ENCODE measurements at places on chromosomes 11 and 22. TPM values are rescaled to one million over a fixed set of nuclear protein-coding genes. Genes with fewer than 3 reads are reported as not detected.

DNA sequence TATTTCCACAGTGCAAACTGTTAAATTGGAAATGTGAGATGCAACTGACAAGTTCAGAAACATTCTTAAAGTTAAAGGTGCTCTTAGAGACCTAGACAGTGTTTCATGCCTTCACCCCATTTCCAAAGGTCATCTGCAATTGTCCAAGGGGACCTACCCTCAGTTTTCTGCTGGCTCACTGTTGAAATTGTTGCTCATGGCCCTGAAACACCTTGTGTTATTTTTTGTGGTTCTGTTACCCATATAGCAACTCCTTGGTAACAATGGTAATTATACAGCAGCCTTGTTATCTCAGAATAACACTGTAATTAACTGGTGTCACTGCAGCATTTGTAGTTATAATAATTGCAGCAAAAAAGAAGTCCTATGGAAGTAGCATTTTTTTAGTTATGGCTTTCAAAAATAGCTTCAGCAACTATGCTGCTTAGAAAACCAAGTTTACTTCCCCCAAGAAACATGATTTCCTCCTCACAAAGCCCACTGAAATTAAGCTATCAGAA, 49.2 kb upstream of the CCDC34 start:
- H3K4me1 ChIP-seq = no peaks in the 10 kb centered on the region
- H3K27me3 ChIP-seq = peaks cover 2% of the 10 kb centered on the region
- H3K4me3 ChIP-seq = no peak overlapping the region
- DNase-seq = no peak
- H3K36me3 ChIP-seq = no peaks in the 10 kb centered on the region

GRCh38 chr11:85809863-85810262, 1.1 kb downstream of the SYTL2 start:
- peaks cover 23% of the 10 kb centered on the region for H3K4me1 ChIP-seq
- DNase-seq = peak; percentile 64
- H3K27ac ChIP-seq = peak overlapping the region; percentile 73
- no peaks in the 10 kb centered on the region for H3K36me3 ChIP-seq

GRCh38 chr11:68905421-68906360, 2.0 kb downstream of the IGHMBP2 start:
- H3K4me3 ChIP-seq = peak overlapping the region; percentile 96
- no peak for DNase-seq
- no peak overlapping the region for H3K27ac ChIP-seq
- H3K27me3 ChIP-seq = no peaks in the 10 kb centered on the region
- peaks cover 26% of the 10 kb centered on the region for H3K4me1 ChIP-seq

DNA sequence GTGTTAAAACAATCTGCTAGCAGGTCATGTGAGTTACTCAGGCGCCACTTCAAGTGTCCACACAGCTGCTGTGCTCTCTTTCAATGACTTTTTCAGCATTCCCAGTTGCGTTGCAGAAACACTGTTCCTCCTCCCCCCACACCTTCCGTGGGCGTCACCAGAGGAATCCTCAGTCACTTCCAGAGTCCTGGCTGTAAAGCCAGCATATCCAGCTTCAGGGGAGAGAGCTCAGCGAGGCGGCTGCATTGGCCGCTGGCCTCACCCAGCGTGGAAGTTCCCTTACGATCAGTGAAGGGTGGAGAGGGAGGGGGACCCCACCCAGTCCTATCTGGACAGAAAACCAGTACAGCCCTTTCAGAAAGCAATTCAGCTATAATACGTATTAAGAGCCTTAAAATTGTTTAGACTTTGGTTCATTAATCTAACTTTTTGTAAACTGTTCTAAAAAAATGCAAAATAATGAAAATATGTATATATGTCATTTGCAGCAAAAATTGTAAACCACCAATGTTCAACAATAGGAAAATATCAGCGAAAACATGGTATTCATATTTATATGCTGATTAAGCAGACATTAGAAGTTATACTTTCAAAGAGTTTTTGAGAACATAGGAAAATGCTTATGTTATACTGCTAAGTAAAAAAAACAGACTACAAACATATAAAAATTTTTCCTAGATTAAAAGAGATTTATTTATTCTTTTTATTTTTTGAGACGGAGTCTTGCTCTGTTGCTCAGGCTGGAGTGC, 2.8 kb upstream of the ANO9 start:
- H3K27ac ChIP-seq = no peak overlapping the region
- H3K4me1 ChIP-seq = peaks cover 16% of the 10 kb centered on the region
- DNase-seq = no peak
- no peak overlapping the region for H3K4me3 ChIP-seq
- no peaks in the 10 kb centered on the region for H3K27me3 ChIP-seq

Gene BID
- total RNA-seq = 19.9 TPM

Gene APOBEC3A
- total RNA-seq = not detected

DNA sequence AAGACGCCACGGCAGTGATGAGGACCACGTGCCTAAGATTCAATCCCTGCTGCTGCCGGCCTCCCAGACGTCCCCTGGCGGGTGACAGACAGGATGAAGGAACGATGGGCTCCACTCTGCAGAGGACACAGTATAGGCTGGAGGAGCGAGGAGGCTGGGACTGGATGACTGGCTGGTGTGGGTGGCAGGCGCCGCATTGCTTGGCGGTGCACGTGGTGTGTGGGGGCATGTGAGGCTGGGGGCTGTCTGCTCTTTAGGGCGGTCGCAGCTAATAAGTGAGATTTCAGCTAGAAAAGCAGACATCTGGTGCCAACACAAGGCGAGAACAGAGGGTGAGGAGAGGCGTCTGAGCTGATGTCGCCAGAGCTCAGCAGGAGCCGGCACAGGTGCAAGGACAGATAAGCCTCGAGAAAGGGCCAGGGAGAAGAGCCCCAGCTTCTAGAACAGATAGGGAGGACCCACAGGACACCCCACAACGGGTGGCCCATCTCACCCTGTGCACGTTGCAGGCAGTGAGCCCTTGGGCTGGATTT, 33.2 kb downstream of the TSPAN4 start:
- H3K4me3 ChIP-seq = no peak overlapping the region
- DNase-seq = no peak
- H3K27me3 ChIP-seq = no peaks in the 10 kb centered on the region
- H3K27ac ChIP-seq = no peak overlapping the region
- peaks cover 15% of the 10 kb centered on the region for H3K36me3 ChIP-seq

DNA sequence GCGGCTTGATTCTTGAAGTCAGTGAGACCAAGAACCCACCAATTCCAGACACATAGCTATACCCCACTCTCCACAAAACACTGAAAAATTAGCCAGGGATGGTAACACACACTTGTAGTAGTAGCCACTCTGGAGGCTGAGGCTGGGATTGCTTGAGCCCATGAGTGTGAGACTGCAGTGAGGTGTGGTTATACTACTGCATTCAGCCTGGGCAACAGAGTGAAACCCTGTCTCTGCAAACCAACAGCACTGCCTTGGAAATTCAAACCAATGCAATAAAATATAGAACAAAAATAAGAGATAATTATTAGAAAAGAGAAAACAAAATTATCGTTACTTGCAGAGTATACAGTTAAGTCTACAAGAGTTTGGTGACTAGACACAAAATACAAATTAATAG, 20.2 kb upstream of the PRDM10 start:
- no peak overlapping the region for H3K27ac ChIP-seq
- H3K27me3 ChIP-seq = no peaks in the 10 kb centered on the region
- no peaks in the 10 kb centered on the region for H3K4me1 ChIP-seq
- DNase-seq = no peak

DNA sequence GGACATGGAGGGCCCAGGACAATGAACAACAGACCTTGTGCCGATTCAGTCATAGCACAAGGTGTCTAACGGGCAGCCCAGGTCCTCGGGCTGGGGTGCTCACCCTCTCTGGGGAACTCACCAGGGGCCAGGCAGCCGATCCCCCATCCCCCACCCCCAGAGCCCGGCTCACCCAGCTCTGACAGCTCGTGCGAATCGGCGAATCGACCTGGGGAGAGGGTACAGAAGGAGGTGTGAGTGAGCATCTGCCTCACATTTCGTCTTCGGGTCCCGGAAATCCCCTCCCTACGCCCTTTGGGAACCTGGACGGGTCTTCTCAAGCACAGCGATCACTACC, 423 bp downstream of the PEX16 start:
- peaks cover 11% of the 10 kb centered on the region for H3K36me3 ChIP-seq
- H3K4me1 ChIP-seq = peaks cover 21% of the 10 kb centered on the region
- peak overlapping the region; percentile 89 for H3K4me3 ChIP-seq
- DNase-seq = peak; percentile 35
- H3K27me3 ChIP-seq = peaks cover 2% of the 10 kb centered on the region

GRCh38 chr11:118135796-118136165, 16.8 kb downstream of the SCN4B start:
- no peaks in the 10 kb centered on the region for H3K4me1 ChIP-seq
- H3K36me3 ChIP-seq = no peaks in the 10 kb centered on the region
- H3K27me3 ChIP-seq = peaks cover 13% of the 10 kb centered on the region
- DNase-seq = no peak
- H3K27ac ChIP-seq = no peak overlapping the region
- no peak overlapping the region for H3K4me3 ChIP-seq

DNA sequence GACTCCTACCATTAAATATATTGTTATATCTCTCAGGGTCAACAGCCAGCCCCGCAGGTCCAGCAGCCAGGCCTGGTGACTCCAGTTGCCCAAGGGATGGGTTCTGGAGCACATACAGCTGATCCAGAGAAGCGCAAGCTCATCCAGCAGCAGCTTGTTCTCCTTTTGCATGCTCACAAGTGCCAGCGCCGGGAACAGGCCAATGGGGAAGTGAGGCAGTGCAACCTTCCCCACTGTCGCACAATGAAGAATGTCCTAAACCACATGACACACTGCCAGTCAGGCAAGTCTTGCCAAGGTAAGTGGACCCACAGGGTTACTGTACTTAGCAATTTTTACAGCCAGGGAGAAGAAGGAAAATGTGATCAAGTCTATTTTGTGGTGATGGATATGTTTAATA, 35.1 kb downstream of the EP300 start:
- H3K36me3 ChIP-seq = peaks cover 45% of the 10 kb centered on the region
- peaks cover 7% of the 10 kb centered on the region for H3K4me1 ChIP-seq
- no peak overlapping the region for H3K4me3 ChIP-seq
- DNase-seq = no peak
- H3K27me3 ChIP-seq = no peaks in the 10 kb centered on the region
- no peak overlapping the region for H3K27ac ChIP-seq

GRCh38 chr11:132006884-132007580, 636.6 kb downstream of the NTM start:
- no peaks in the 10 kb centered on the region for H3K27me3 ChIP-seq
- no peaks in the 10 kb centered on the region for H3K4me1 ChIP-seq
- H3K36me3 ChIP-seq = no peaks in the 10 kb centered on the region
- H3K4me3 ChIP-seq = no peak overlapping the region
- no peak for DNase-seq

GRCh38 chr11:100863080-100863581, 176.0 kb downstream of the ARHGAP42 start:
- peak; percentile 6 for DNase-seq
- no peaks in the 10 kb centered on the region for H3K27me3 ChIP-seq
- no peak overlapping the region for H3K27ac ChIP-seq
- H3K4me1 ChIP-seq = no peaks in the 10 kb centered on the region
- H3K36me3 ChIP-seq = no peaks in the 10 kb centered on the region

GRCh38 chr11:120659076-120659475, 147.5 kb downstream of the GRIK4 start:
- peaks cover 11% of the 10 kb centered on the region for H3K27me3 ChIP-seq
- H3K27ac ChIP-seq = no peak overlapping the region
- DNase-seq = no peak
- H3K4me3 ChIP-seq = no peak overlapping the region
- H3K36me3 ChIP-seq = no peaks in the 10 kb centered on the region

DNA sequence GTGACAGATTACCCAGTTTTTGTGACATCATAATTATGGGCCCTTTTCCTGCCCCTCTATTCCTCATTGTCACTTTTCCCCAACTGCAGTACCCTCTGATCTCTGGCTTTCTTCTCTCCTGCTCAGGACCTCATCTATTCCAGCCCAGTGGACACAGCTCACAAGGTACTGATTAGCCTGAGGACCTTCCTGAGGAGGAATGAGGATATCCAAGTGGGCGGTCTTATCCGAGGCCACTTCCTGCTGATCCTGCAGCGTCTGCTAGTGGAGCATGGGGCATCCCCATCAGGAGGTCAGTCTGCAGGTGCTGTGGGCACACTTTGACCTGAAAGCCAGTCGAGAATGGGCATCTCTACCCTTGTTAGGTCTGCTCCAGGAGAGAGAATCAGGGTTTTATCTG, 24.5 kb upstream of the CCDC134 start:
- H3K27me3 ChIP-seq = no peaks in the 10 kb centered on the region
- no peak overlapping the region for H3K27ac ChIP-seq
- no peak for DNase-seq
- peaks cover 24% of the 10 kb centered on the region for H3K4me1 ChIP-seq

Gene MAP6
- total RNA-seq = not detected

DNA sequence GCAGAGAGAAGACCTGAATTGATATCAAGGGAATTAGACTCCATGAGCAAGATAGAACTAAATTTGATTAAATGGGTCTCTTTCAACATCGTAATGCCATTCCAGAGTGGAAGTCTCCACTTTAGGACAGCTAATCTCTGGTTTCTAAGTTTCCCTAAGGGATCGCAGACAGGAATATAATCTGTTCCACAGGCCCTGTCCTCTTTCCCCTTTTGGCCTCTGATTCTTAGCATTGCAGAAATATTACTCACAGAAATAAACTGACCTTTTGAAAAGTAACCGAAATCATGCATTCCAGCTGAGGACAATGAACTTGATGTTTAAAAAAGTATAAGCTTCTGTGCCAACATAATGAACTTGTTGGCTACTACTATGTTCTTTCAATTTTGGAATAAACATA, 227.8 kb downstream of the ETS1 start:
- peaks cover 9% of the 10 kb centered on the region for H3K4me1 ChIP-seq
- H3K4me3 ChIP-seq = no peak overlapping the region
- H3K27me3 ChIP-seq = no peaks in the 10 kb centered on the region
- DNase-seq = no peak
- H3K36me3 ChIP-seq = no peaks in the 10 kb centered on the region

GRCh38 chr22:45454275-45454674, 40.8 kb downstream of the RIBC2 start:
- H3K27me3 ChIP-seq = peaks cover 2% of the 10 kb centered on the region
- no peak for DNase-seq
- H3K27ac ChIP-seq = no peak overlapping the region
- no peak overlapping the region for H3K4me3 ChIP-seq
- no peaks in the 10 kb centered on the region for H3K36me3 ChIP-seq

Gene FOSL1
- 9.9 TPM for total RNA-seq

GRCh38 chr22:31490496-31490925, 869 bp upstream of the EIF4ENIF1 start:
- H3K4me1 ChIP-seq = peaks cover 48% of the 10 kb centered on the region
- H3K36me3 ChIP-seq = peaks cover 35% of the 10 kb centered on the region
- H3K27ac ChIP-seq = peak overlapping the region; percentile 98

Gene MUC6
- not detected for total RNA-seq

Gene NAT10
- 137 TPM for total RNA-seq

- no peaks in the 10 kb centered on the region for H3K36me3 ChIP-seq
- H3K4me1 ChIP-seq = peaks cover 7% of the 10 kb centered on the region
- H3K4me3 ChIP-seq = no peak overlapping the region
- peak; percentile 21 for DNase-seq
- peaks cover 1% of the 10 kb centered on the region for H3K27me3 ChIP-seq
These were observed 43.9 kb downstream of the CCDC34 start for GRCh38 chr11:27319072-27319471.

- H3K4me1 ChIP-seq = no peaks in the 10 kb centered on the region
- H3K4me3 ChIP-seq = no peak overlapping the region
- H3K27ac ChIP-seq = no peak overlapping the region
- H3K27me3 ChIP-seq = peaks cover 20% of the 10 kb centered on the region
- peak; percentile 39 for DNase-seq
- no peaks in the 10 kb centered on the region for H3K36me3 ChIP-seq
These were observed 3.3 kb downstream of the SCGB1D2 start for GRCh38 chr11:62245271-62245753.
